ENCODE measurements at places on chromosomes 4 and X.
A peak's percentile ranks its signal among the peaks of the same experiment; 100 is the strongest.

DNA sequence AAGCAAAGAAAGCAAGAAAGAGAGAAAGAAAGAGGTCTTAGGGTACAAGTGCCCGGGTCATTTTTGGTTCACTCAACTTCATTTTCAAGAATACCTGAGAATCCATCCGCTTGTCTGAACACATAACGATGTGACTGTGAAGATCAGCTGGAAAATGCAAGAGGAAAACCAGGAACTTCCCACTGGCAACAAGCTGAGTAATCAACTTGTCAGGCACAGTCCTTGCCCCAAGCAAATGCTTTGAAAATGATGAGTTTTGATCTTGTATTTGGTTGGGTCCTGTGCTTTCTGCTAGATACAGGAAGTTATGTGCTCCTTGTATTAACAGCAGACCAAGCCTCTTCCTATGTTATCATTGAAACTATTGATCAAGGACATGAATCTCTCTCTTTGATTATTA is 239.1 kb downstream of the ASMT start:
- DNase-seq: no peak

- DNase-seq: no peak
These were observed 583.0 kb downstream of the BCOR start for GRCh38 chrX:39514801-39515200.

- DNase-seq: peak; percentile 93
These were observed 11.2 kb upstream of the CCNQ start for GRCh38 chrX:153609917-153610835.

GRCh38 chr4:188275686-188276085 is 136.4 kb downstream of the TRIML1 start:
- no peak for DNase-seq

DNA sequence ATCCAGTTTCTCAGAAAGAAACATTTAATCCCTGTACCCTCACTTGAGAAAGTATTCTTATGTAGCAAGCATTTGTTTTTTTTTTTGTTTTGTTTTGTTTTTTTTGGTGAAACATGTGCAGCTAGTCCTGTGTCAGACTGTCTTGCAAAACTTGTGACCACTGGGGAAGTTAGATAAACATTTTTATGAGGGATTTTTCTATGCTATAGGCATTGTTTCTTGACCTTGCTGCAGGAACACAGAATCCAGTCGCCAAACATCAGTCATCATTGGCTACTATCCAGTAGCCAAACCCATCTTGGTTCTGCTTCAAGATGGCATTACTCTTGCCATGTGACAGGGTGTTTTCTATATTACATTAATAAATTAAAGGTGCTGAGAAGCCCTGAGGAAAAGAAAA is 7.7 kb upstream of the MAPK10 start:
- DNase-seq: no peak

DNA sequence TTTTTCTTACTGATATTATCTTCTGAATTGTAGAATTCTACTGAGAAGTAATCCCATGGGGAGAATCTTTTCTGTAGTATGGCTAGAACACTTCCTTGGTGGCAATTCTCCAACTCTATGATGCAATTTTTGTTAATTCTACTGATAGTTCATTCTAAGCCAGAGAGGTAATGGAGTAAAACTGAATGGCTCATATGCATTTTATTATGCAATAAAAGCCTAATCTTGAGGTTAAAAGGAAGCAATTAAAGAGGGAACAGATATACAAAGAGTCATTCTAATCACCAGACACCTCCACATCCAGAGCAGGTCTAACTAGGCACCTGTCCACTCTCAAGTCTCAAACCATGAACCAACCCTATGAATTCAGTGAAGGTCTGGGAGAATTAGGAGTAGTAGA is 9.7 kb downstream of the RAP2C start:
- DNase-seq: no peak

- DNase-seq: peak; percentile 20
These were observed 2.4 kb downstream of the LONRF3 start for GRCh38 chrX:118976599-118977340.

DNA sequence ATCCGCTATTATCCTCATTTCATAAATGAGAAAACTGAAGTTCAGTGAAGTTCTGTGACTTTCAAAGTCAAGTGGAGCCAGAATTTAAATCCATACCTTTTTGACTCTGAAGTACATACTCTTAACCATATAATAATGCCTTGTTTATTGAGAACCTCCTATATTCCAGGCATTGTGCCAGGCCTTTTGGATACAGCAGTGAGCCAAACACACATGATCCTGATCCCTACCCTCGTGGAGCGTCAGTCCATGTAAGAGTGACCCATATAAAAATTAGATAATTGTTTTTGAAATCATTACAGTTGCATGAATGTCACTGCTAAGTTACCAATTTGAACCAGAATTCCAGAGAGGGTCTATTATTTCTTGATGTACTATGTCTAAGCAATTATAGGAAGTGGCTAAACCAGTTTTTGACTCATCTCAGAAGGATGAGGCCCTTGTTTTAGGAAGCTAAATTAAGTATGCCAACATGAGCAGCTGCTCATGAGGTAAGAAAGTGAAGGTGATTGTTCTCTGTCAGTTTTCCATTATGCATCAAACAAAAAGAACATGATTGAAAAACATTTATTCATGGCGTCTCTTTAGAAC is 289.5 kb downstream of the GLUD2 start:
- no peak for DNase-seq

DNA sequence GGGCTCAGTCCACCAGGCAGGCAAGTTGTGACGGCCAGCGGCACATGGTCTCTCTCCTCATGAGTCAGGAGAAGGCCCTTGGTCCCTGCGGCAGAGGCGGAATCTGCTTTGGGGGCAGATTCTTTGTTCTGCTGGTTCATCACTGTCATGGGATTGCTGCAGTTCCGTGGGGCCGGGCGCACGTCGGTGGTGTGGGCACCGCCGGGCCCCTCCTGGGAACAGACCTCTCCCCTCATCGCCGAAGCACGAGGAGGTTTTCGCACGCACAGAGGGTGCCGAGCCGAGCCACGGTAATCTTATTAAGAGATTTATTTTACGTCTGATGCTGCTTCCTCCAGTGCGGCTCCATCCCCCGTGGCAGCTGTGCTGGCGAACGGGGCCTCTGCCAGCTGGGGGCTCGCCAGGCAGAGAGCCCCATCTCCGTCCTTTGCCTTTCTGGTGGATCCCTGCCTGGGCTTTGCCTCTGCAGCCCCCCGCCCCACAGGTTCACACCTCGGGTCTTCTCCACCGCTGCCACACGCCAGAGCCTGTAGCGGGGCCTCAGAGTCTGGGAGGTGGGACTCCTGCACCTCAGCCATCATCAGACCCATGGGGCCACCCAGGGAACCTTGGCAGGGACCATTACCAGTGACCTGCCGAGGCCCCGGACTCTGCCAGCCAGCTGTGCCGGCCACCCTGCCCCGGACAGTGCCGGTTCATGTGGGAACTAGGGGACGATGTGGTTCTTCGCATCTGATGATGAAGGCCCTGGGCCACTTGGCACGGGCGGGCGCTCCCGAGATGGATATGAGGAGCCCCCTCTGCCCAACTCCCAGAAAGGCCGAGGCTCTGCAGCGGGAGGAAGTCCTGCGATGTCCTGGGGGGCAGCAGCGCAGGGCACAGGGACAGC is 86.7 kb upstream of the NKX1-1 start:
- peak; percentile 87 for DNase-seq

DNA sequence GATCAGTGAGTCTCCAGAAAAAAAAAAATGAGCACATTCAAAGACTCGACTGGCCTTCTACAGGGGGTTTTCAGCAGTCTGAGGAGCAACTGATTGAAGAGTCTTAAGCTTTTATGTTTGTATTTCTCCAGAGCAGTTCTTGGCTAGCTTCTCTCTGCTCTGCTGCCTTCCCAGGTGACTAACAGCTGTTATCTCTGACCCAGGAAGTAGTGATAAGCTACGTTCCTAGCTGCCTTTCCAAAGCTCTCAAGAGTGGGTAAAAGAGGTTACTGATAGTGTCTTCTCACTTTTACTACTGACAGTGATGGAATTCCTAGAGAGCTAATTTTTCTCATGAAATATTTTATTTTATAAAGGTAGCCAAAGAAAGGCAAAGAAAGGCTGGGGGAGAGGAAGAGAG is 66.6 kb downstream of the ENOX2 start:
- DNase-seq: no peak

DNA sequence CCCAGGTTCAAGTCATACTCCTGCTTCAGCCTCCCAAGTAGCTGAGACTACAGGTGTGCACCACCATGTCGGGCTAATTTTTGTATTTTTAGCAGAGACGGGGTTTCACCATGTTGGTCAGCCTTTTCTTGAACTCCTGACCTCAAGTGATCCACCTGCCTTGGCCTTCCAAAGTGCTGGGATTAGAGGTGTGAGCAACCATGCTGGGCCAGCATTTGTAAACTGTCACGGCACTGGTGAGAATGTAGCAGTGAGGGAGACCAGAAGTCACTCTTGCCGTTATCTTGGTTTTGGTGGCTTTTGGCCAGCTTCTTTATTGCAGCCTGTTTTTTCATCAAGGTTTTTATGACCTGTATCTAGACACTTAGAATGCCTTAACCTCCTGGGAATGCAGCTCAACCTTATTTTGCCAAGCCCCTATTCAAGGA is 22.4 kb downstream of the PCDH18 start:
- DNase-seq: no peak

DNA sequence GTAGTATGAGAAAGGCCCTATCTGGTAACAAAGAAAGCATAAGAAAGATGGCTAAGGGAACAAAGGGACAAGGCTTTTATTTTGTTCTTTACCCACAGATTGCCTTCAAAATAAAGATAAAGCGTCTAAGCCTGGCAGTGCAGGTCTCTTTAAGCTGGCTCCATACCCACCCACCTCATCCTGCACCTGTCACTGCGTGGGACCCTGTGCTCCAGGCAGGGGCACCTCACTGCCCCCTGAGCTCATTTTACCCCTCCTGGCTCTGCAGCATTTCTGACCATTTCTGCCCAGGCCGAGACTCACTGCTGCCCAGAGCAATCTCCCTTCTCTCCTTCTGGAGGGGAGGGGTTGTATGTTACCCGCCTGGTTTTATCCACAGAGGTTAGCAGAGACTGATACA is 1.7 kb upstream of the CYP4V2 start:
- DNase-seq: no peak

DNA sequence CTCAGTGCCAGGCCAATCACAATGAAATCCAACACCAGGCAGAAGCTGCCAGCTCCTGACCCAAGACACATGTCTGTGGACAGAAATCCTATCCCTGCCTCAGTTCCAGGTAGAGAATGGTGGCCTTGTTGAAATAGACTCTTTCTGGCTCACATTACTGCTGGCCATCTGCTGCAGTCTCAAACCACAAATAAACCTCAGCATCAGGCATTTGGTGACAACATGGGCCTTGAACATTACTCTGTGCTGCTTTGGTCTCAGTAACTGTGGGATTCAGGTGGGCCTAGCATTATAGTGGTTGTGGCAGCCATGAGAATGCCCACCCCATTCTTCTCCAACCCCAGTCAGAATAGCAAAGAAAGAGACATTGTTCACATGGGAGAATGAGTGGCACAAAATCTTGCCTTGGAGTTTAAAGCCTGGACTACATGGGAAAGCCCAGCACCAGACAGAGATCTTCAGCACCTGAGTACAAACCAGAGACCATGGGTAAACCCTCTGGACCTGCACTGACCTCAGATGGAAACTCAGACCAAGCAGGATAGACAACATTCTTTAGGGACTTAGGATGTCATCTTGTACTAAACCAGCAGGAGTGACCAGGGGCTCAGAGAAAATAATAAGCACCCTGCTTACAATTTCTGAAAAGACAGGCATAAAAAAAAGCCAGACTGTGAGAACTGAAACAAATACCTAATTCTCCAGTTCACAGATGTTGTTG is 50.4 kb upstream of the TRAM1L1 start:
- no peak for DNase-seq

DNA sequence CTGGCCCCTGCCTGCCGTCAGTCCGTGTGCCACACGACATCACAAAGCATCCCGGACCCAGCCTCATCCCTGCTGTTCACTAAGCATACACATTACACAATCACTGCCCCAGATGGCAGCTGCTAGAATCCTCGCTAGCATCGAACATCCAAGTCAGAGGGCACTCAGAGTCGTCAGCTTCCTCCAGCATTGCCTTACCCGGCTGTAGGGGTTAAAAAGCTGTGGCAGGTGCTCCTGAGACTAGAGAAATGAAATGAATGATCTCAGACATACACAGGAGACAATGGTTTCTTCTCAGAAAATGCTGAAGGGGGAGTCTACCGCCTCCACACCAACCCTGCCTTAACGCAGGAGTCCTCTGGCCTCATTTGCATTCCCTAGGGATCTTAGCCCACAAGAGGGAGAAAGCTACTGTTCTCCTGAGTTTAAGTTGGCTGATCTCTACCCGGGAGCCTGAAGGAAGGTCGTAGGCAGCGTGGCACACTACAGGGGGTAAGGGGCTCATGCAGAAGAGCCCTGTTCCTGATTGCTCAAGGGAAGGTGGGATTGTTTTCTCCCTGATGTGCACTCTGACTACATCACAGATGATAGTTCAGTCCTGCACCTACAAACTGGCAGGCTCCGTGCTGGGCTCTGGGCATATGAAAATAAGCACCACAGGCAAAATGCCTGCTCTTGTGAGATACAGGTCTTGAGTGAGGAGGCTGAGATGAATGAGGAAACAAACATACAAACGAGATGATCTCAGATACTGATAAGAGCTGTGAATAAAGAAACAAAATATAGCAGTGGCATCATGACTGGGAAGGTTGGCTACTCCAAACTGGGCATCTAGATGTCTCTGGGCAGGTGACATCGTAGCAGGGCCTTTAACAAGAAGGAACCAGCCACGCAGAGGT is 2.6 kb upstream of the KIAA0232 start:
- peak; percentile 71 for DNase-seq

GRCh38 chrX:12991575-12991974 is 16.7 kb downstream of the TMSB4X start:
- DNase-seq: no peak

DNA sequence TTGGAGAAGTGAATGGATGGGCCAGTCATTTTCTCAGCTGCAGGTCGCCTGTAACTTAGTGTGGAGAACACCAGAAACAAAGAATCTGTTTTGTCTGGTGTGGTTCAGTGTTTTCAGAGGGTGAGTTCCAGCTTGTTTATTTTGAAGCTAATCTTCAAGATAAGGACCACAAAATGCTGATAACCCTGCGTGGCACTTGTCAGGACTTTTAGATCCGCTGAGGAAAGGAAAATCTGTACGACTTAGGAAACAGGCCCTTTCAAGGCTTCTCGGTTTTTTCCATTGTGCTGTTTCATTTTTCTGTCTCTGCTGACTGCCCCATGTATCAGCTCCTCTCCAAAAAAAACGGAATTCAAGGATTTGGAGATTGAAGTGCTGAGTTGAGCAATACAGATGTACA is 8.7 kb upstream of the ANAPC4 start:
- no peak for DNase-seq

DNA sequence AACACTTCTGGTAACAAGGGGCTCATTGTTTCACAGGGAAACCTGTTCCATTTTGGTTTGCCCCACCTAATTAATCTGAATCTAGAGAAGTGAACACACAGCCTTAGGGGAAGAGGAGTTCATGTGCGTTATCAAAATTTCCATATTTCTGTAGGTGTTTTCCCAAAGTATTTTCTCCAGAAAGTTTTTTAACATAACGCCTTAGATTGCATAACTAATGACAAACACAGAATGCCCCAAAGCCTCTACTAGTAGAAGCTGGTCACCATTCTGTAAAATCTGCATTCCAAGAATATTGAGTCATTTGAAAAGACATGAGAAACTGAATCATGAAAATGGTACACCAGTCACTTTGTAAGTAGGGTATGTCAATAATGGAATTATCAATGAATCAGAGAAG is 41.1 kb downstream of the IL13RA2 start:
- DNase-seq: no peak

- DNase-seq: no peak
These were observed 53.8 kb downstream of the SYNPO2 start for GRCh38 chr4:118942465-118942864.

GRCh38 chr4:176319151-176319703 is 539 bp upstream of the SPCS3 start:
- DNase-seq: no peak
